Neural crest cell (in vitro differentiated cells): ENCODE measurements at places on chromosomes 2 and 18.
A peak's percentile ranks its signal among the peaks of the same experiment; 100 is the strongest.

GRCh38 chr18:47893047-47893446, 37.4 kb downstream of the SMAD2 start:
- no peak overlapping the region for H3K27ac ChIP-seq
- H3K4me1 ChIP-seq = peaks cover 26% of the 10 kb centered on the region
- peaks cover 6% of the 10 kb centered on the region for H3K36me3 ChIP-seq
- no peak for DNase-seq

GRCh38 chr18:48216639-48217257, 192.4 kb downstream of the ZBTB7C start:
- DNase-seq = no peak
- peak overlapping the region; percentile 76 for H3K27ac ChIP-seq
- no peaks in the 10 kb centered on the region for H3K4me1 ChIP-seq
- H3K27me3 ChIP-seq = no peaks in the 10 kb centered on the region

DNA sequence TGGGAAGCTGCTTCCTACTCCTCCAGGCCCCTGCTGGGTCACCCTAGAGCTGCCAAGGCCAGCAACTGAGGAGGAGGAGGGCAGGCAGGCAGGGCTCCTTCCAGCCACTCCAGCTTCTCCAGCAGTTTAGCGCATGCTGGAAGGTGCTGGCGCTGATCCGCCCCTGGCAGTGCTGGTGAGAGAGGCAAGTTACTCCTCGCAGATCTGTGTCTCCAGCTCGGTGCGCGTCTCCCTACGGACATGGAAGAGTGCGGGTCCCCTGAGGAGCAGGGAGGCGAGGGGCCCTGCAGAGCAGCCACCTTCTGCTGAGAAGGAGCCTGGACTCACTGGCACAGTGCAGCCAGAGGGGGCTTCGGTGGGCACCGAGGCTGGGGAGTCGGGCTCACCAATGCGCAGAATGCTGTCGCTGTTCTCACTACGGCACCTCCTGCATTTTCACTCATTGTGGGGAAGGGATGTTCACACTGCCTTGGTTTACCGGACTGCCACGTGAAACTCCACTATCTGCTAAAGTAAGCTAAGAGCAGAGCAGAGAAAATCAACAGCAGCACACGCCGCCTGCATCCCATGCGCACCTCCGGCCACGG, 206.0 kb downstream of the HDAC4 start:
- DNase-seq = no peak
- no peaks in the 10 kb centered on the region for H3K27me3 ChIP-seq
- H3K4me1 ChIP-seq = peaks cover 79% of the 10 kb centered on the region
- peak overlapping the region; percentile 67 for H3K4me3 ChIP-seq

- H3K27me3 ChIP-seq = no peaks in the 10 kb centered on the region
- no peak overlapping the region for H3K27ac ChIP-seq
- H3K4me3 ChIP-seq = no peak overlapping the region
- DNase-seq = no peak
- peaks cover 12% of the 10 kb centered on the region for H3K36me3 ChIP-seq
These were observed 49.9 kb downstream of the TRAF3IP1 start for GRCh38 chr2:238370094-238370822.

- H3K27me3 ChIP-seq = no peaks in the 10 kb centered on the region
- H3K36me3 ChIP-seq = no peaks in the 10 kb centered on the region
- H3K27ac ChIP-seq = no peak overlapping the region
- H3K4me3 ChIP-seq = no peak overlapping the region
- DNase-seq = no peak
These were observed 193.3 kb upstream of the KLHL14 start for GRCh38 chr18:32966141-32966540.

GRCh38 chr2:238132463-238133450, 5.7 kb upstream of the KLHL30 start:
- no peak overlapping the region for H3K4me3 ChIP-seq
- no peak overlapping the region for H3K27ac ChIP-seq
- H3K4me1 ChIP-seq = no peaks in the 10 kb centered on the region

DNA sequence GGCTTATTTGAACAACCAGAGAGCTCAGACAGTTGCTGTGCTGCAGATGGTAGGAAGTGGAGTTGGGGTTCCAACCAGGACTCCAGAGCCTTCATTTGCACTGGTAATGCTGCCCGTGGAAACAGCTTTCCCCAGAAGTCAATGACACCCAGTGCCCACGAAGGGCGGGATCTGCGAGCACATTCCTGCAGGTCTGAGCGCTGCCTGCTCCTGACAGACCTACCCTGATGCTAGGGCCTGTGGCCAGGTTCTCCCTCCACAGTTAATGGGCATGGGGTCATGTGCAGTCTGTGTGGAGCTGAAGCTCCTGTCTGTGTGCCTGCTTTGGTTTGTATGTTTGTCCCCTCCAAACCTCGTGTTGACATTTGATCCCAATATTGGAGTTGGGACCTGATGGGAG, 299.0 kb upstream of the HS6ST1 start:
- H3K4me3 ChIP-seq = no peak overlapping the region
- DNase-seq = no peak
- no peak overlapping the region for H3K27ac ChIP-seq

GRCh38 chr2:73074110-73075069, 2.9 kb upstream of the SFXN5 start:
- no peak for DNase-seq
- no peak overlapping the region for H3K27ac ChIP-seq
- H3K4me3 ChIP-seq = no peak overlapping the region
- no peaks in the 10 kb centered on the region for H3K36me3 ChIP-seq
- H3K4me1 ChIP-seq = peaks cover 20% of the 10 kb centered on the region

- DNase-seq = no peak
- H3K36me3 ChIP-seq = no peaks in the 10 kb centered on the region
- no peak overlapping the region for H3K27ac ChIP-seq
- no peaks in the 10 kb centered on the region for H3K27me3 ChIP-seq
- H3K4me3 ChIP-seq = no peak overlapping the region
These were observed 96.5 kb downstream of the MYT1L start for GRCh38 chr2:2234398-2235195.

- no peak overlapping the region for H3K27ac ChIP-seq
- no peaks in the 10 kb centered on the region for H3K27me3 ChIP-seq
- H3K4me1 ChIP-seq = peaks cover 82% of the 10 kb centered on the region
- DNase-seq = no peak
These were observed 5.6 kb downstream of the PHLPP1 start for GRCh38 chr18:62720766-62721613.

- peaks cover 20% of the 10 kb centered on the region for H3K4me1 ChIP-seq
- no peak for DNase-seq
- no peaks in the 10 kb centered on the region for H3K27me3 ChIP-seq
- H3K27ac ChIP-seq = no peak overlapping the region
These were observed 304.8 kb downstream of the LRATD1 start for GRCh38 chr2:14937336-14937735.

DNA sequence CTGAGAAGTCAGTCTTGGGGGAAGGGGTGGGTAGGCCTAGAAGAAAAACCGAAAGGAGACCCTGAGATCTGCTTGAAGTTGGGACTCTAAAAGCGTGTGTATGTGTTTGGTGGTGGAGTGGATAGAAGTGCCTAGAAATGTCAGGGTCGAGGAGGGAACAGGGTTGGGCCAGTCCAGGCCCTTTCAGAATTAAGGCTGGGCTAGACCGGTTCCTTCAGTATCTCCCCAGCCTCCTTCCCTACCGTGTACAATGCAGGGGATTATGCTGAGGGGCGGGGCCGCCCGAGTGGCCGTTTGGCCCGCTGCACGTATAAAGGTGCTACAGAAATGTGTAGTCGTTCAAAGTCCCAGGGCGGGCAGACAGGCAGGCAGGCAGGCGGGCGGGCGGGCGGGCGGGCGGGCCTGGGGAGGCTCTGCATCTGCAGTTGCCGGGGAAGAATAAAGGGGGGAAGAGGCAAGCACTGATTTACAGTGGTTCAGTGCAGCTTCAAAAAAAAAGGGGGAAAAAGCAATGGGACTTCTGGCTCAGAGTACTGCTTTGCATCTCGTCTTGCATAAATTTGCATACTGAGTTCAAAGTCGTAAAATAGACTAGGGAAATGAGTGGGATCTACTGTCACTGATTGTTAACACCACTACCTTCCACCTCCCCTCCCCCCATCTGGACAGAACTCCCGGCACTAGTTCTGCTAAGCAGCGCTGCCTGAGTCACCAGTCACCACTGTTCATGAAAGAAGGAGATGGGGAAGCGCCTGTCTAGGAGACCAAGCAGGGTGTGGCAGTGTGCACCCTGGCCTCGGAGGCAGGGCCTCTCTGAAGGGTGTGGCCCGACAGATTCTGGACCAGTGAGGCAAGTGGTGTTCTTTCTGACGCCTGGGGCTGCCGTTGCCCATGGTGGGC, 3.6 kb downstream of the IGFBP2 start:
- H3K36me3 ChIP-seq = peaks cover 16% of the 10 kb centered on the region
- DNase-seq = peak; percentile 23
- peaks cover 58% of the 10 kb centered on the region for H3K4me1 ChIP-seq
- peak overlapping the region; percentile 95 for H3K4me3 ChIP-seq
- peak overlapping the region; percentile 98 for H3K27ac ChIP-seq

DNA sequence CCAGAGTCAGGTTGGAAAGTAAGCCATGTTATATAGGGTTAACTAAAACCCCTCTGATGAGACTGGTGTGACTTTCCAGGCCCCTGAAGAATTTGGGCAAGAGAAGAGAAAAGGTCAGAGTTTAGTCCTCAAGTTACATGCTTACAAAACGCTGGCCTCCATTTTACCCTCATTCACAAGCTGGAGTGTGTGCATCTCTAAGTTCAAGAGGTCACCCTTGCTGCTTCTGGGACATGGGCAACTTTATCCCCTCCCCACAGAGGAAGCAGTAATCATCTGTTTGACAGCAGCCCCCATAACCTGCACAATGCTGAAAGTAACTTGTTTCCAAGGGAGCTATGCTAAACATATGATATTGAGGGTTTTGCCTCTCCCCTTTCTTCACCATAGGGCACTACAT, 85.2 kb upstream of the CCDC195 start:
- H3K27ac ChIP-seq = no peak overlapping the region
- peaks cover 12% of the 10 kb centered on the region for H3K36me3 ChIP-seq
- no peak for DNase-seq
- peaks cover 8% of the 10 kb centered on the region for H3K4me1 ChIP-seq

DNA sequence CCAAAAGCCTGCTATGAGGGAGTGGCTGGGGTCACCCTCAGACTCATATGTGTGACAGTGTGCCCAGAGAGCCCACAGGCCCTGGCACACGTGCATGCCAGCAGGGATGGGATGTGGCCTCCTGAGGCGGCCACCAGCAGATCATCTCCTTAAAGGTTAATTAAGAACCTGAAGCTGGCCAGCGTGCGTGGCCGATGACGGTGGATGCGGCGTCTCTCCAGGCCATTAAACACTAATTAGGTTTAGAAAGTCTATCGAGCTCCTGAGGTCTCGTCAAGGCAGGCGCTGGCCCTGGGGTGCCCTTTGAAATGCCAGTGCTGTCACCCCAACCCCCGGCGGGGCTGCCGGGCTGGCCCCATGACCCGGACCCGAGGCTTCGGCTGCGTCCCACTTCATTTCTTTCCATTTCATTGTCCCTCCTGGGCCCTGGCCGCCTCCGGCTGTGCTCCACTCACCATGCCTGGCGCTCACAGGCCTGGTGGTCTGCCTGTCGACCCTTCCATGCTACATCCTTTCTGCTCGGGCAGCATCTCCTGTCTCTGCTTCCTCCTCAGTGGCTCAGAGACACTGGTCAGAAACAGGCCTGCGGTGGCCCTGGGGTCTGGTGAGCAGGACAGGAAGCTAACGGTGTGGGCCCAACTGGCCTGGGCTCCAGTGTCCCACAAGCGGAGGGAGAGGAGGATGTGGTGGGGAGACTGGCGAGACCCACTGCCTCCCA, 228.9 kb downstream of the CELF4 start:
- peaks cover 16% of the 10 kb centered on the region for H3K4me1 ChIP-seq
- DNase-seq = no peak
- no peak overlapping the region for H3K27ac ChIP-seq
- H3K4me3 ChIP-seq = no peak overlapping the region
- no peaks in the 10 kb centered on the region for H3K36me3 ChIP-seq

DNA sequence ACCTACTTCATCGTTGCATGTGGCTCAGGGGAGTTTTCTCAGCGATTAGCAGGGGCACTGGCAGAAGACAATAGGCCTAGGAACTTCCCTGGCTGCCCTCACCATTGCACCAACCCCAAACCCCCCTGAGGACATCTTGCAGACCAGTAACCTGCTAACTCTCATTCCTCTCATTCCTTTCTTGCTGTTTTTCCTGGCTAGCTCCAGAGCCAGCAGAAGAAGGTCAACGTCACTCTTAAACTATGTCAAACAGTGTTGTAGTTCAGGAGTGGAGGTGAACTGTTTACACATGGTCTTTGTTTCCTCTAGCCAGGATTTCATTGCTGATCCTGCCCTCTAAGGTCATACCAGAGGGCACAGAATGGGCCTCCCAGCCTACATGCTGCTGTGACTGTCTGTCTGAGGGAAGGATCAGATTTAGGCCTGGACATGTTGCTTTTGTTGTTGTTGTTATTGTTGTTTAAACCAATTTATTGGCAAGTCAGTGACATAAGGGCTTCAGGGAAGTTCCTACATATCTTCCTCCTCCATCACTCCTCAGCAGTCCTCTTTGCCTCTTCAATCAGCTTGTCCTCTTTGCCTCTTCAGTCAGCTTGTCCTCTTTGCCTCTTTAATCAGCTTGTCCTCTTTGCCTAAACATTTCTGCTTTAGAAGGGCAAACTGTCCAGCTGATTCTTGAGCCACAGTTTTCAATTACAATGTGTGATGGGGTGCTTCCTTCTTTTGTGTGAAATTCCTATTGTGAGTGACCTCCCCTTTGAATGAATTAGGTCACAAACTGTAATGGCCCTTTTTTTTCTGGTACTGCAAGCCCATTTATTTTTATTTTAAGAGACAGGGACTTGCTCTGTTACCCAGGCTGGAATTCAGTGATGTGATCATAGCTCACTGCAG, 471.9 kb upstream of the TNP1 start:
- peak overlapping the region; percentile 76 for H3K27ac ChIP-seq
- H3K27me3 ChIP-seq = no peaks in the 10 kb centered on the region
- H3K4me3 ChIP-seq = no peak overlapping the region
- H3K4me1 ChIP-seq = peaks cover 44% of the 10 kb centered on the region

DNA sequence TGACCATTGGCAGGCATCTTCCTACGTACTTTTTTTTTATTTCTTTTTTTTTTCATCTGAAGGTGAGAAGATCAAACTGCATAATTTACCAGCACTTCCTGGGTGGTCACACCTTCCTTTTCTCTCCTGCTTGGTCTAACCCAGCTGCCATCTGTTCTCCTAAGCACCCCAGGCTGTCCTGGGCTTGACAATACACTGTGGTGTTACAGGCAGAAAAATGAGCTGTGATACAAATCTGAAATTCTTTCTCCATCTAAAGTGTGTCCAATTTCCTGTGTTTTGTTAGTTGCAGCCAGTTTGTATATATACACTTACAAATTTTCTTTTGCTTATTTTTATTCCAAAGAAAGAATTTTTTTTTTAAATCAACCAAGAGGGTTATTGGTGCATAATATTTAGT, 786.0 kb upstream of the ZEB2 start:
- H3K4me1 ChIP-seq = peaks cover 24% of the 10 kb centered on the region
- H3K27ac ChIP-seq = no peak overlapping the region
- H3K27me3 ChIP-seq = no peaks in the 10 kb centered on the region
- DNase-seq = no peak
- H3K36me3 ChIP-seq = no peaks in the 10 kb centered on the region
- H3K4me3 ChIP-seq = no peak overlapping the region

DNA sequence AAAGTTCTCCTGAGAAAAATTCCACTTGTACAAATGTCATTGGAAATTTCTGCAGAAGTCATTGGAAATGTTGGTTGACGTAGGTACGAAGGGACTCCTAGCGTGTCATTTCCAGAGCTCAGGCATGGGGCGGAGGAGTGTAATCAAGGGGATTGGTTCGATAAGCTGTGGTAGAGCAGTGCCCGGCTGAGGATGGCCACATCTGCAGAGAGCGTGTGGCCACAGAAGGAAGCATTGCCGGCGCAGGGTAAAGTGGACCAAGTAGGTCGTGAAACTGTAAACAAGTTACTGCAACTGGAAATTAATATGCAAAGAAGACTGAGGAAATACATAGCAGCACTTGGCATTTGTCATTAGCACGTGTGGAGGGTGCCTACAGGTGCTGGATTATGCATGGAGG, 101.8 kb downstream of the DGKD start:
- H3K4me3 ChIP-seq = no peak overlapping the region
- H3K4me1 ChIP-seq = no peaks in the 10 kb centered on the region
- DNase-seq = no peak
- no peak overlapping the region for H3K27ac ChIP-seq
- no peaks in the 10 kb centered on the region for H3K27me3 ChIP-seq
- H3K36me3 ChIP-seq = peaks cover 2% of the 10 kb centered on the region
